ENCODE measurements at places on chromosomes 13 and 19. TPM values are rescaled to one million over a fixed set of nuclear protein-coding genes. Genes with fewer than 3 reads are reported as not detected.

The SIGLEC8 gene
- not detected for total RNA-seq

The KRTDAP gene
- not detected for total RNA-seq

The CYP4F3 gene
- not detected for total RNA-seq

The CEACAM21 gene
- 4.3 TPM for total RNA-seq

The ZSCAN22 gene
- 4.2 TPM for total RNA-seq

The CEACAM7 gene
- total RNA-seq = 0.43 TPM

DNA sequence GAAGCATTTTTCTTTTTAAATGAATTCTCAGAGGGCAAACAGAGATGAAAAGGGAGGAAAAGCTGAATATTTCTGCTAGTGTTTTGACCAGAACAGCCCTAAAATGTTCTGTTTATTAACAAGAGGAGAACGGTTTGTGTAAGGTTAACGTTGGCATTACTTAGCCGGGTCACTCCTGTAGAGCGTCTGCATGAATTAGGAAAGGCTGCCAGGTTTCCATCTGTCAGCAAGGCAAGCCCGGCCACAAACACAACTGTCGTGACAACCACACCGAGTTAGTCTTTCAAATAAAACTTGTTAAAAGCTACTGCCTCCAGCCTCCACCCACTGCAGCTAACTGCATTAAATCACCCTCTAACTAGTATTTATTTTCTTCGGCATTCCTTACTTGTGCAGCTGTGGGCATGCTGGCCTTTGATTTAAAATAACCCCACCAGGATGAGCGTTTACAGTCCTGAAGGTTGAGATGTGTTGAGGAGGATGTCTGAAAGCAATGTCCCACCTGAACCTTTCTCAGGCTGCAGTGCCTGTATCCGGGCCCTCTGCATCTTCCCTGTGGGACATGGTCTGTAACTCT is 527.9 kb downstream of the FGF9 start:
- no peak for DNase-seq

DNA sequence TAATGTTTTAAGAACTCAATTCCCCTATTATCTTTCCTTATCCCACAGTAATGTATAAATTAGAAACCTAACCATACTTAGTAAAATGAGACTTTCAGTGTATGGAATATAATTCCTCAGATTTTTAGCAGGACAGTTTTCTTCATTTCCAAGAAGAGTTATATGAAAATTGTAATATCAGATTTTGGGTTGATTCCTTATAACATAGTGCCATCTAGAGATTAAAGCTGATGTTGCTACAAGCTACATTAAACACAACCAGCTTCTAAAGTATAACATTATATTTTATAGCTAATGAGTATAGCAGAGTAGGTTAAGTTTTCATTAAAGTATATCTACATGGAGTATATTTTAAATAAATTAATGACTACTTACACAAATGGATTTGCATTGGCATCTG is 99.7 kb upstream of the MIR17HG start:
- DNase-seq = peak; percentile 6

GRCh38 chr19:51098365-51099046 is 9.7 kb downstream of the CTU1 start:
- DNase-seq = no peak

- no peak for DNase-seq
These were observed 39.3 kb downstream of the MBNL2 start for GRCh38 chr13:97261254-97262005.

DNA sequence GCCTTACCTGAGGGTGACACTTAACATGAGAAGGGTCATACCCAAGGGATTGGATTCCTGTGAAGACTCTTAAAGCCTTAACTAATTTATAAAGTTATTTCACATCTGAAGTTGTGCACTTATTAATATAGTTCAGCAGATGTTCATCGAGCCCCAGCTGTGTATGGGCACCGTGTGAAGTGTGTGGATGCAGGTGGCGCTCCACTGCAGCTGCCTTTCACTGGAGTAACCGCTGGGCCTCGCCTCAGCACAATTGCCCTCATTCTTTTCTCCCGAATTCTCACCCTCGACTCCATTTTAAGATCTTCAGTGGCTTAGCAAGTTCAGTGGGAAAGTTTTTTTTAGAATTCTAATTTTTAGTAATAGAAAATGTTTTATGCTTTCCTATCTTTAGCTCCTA is 66.2 kb downstream of the DPY19L3 start:
- no peak for DNase-seq

GRCh38 chr19:16247353-16248182 is 49.9 kb downstream of the AP1M1 start:
- DNase-seq = peak; percentile 84

DNA sequence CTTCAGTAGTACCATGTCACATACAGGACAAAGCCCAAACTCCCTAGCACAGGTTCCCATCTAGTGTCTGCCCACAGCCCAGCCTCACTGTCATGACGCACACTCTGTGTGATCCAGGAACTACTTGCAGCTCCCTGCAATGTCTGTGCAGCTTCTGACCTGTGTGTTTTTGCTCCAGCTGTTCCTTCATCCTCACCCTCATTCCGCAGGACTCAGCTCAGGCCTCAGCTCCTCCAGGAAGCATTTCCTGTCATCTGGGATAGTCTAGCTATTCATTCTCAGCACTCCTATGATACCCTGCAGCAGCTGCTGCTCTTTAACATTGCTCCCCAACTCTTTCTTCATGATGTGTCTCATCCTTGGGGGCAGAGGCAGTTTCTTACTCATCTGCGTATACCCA is 56.1 kb downstream of the ENOX1 start:
- no peak for DNase-seq

- DNase-seq = no peak
These were observed 258.5 kb downstream of the COG6 start for GRCh38 chr13:39913928-39914327.

DNA sequence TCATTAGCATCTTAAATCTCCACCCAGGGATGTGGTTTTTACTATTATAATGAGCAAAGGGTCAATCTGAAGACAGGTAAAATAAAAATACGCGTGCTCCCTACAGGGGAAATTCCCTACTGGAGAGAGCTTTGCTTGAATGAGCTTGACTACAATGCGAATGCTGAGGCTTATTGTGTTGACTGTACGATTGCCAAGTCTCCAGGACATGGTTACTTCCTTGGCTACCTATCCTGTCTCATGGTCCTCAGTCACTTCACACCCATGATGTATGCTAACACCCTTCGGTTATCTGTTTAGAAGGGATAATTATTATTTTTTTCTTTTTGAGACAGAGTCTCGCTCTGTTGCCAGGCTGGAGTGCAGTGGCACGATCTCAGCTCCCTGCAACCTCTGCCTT is 61.7 kb downstream of the ZNF627 start:
- no peak for DNase-seq

DNA sequence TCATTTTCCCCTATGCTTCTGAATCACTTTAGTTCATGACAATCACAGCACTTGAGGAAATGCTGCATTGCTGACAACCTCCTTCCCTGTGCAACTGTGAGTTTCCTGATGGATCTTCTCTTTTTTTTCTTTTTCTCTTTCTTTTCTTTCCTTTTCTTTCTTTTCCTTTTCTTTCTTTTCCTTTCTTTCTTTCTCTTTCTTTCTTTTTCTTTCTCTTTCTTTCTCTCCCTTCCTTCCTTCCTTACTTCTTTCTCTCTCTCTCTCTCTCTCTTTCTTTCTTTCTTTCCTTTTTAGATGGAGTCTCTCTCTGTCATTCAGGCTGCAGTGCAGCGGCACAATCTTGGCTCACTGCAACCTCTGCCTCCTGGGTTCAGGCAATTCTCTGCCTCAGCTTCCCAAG is 247.9 kb upstream of the HTR2A start:
- DNase-seq = no peak

DNA sequence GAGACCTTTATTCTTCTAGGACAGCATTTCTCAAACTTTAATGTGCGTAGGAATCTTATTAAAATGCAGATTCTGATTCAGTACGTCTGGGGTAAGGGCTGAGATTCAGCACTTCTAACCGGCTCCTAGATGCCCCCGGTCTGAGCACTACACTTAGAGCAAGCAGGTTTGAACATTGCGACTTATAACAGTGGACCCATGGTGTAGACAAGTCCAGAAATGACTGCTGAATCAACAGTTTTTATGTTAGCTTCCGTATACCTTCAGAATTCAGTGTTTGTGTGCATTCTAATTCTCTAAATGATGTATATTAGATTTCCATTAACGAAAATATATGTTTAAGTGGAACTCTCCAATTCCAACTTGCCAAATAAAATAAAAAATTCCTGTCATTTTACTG is 17.5 kb upstream of the CPB2 start:
- DNase-seq = no peak

DNA sequence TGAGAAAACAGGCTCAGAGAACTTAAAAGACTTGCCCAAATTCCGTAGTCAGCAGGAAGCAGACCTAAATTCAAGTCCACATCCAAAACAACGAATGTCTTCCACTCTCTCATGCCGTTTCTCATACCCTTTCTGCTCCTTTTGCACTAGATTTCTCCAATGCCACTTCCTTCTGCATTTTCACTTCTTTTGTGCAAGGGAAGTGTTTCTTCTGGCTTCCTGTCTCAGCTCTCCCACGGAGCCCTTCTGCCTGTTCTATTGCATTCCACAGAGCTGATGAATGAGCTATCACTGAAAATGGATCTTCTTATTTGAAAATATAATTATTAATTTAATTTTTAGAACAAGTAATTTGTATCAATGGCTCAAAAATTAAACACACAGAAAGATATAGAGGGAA is 56.1 kb upstream of the STK24 start:
- DNase-seq = no peak

All from A673 (cell line).